ENCODE measurements at places on chromosomes 12 and 14. TPM values are rescaled to one million over a fixed set of nuclear protein-coding genes. Genes with fewer than 3 reads are reported as not detected.

GRCh38 chr12:47244835-47245234 is 165.1 kb upstream of the AMIGO2 start:
- H3K27me3 ChIP-seq: no peaks in the 10 kb centered on the region
- H3K4me3 ChIP-seq: no peak overlapping the region
- H3K4me1 ChIP-seq: peaks cover 6% of the 10 kb centered on the region
- no peak overlapping the region for H3K27ac ChIP-seq

- no peak overlapping the region for H3K4me3 ChIP-seq
- no peak for DNase-seq
- H3K27ac ChIP-seq: no peak overlapping the region
Observed at GRCh38 chr12:39712334-39712733, 92.7 kb upstream of the ABCD2 start.

DNA sequence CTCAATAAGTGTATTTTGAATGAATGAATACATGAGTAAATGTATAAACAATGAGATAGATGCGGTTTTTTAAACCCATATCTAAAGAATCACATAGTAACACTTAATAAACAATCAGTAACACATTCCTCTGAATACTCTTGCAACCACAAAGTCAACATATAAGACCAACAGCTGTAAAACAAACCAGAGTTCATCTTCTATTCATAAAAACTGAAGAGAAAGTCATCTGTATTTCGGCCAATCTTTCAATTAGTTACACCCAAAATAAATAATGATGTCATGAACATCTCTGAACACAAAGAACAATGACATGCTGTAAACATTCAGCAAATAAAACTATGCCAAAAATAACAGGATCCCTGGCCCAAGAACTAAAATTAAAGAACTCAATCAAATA is 47.2 kb downstream of the ARMH4 start:
- DNase-seq: no peak
- no peak overlapping the region for H3K27ac ChIP-seq
- peaks cover 3% of the 10 kb centered on the region for H3K4me1 ChIP-seq
- H3K4me3 ChIP-seq: no peak overlapping the region

- peaks cover 9% of the 10 kb centered on the region for H3K36me3 ChIP-seq
- no peak for DNase-seq
- H3K4me1 ChIP-seq: peaks cover 37% of the 10 kb centered on the region
- H3K27me3 ChIP-seq: no peaks in the 10 kb centered on the region
- H3K27ac ChIP-seq: no peak overlapping the region
Observed at GRCh38 chr14:96051642-96052540, 12.7 kb downstream of the C14orf132 start.

DNA sequence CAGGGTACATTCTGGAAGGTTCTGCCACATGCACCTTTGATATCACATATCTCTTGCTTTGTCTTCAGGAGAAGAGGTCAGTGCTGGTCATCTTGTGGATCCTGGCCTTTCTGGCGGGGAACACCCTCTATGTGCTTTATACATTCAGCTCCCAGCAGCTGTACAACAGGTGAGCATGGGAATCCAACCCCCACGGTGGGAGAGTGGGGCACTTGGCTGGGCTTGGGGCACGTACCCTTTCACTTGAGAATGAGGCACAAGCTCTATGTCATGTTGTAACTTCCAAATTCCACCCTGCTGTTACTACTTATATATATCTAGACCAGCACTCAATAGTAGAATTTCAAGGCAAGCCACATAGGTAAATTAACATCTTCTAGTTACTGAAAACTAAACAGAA is 28.6 kb downstream of the RNFT2 start:
- peaks cover 5% of the 10 kb centered on the region for H3K36me3 ChIP-seq
- no peaks in the 10 kb centered on the region for H3K4me1 ChIP-seq
- H3K27ac ChIP-seq: no peak overlapping the region
- H3K27me3 ChIP-seq: no peaks in the 10 kb centered on the region

GRCh38 chr14:76780875-76781647 is 19.8 kb downstream of the VASH1 start:
- H3K27me3 ChIP-seq: no peaks in the 10 kb centered on the region
- no peak overlapping the region for H3K4me3 ChIP-seq
- no peak overlapping the region for H3K27ac ChIP-seq
- H3K36me3 ChIP-seq: peaks cover 13% of the 10 kb centered on the region
- peaks cover 16% of the 10 kb centered on the region for H3K4me1 ChIP-seq

- DNase-seq: no peak
- no peaks in the 10 kb centered on the region for H3K27me3 ChIP-seq
- H3K4me1 ChIP-seq: peaks cover 17% of the 10 kb centered on the region
- H3K27ac ChIP-seq: no peak overlapping the region
Observed at GRCh38 chr14:50924236-50924635, 20.0 kb downstream of the PYGL start.

- peaks cover 11% of the 10 kb centered on the region for H3K27me3 ChIP-seq
- no peaks in the 10 kb centered on the region for H3K36me3 ChIP-seq
- no peak for DNase-seq
- H3K4me3 ChIP-seq: no peak overlapping the region
Observed at GRCh38 chr12:94074216-94074979, 74.0 kb upstream of the PLXNC1 start.

- H3K4me1 ChIP-seq: no peaks in the 10 kb centered on the region
- H3K27me3 ChIP-seq: peaks cover 23% of the 10 kb centered on the region
- DNase-seq: no peak
- no peak overlapping the region for H3K4me3 ChIP-seq
Observed at GRCh38 chr12:58529897-58530741, 390.2 kb downstream of the LRIG3 start.

- no peak for DNase-seq
- no peak overlapping the region for H3K27ac ChIP-seq
- no peaks in the 10 kb centered on the region for H3K27me3 ChIP-seq
- H3K4me3 ChIP-seq: no peak overlapping the region
- peaks cover 17% of the 10 kb centered on the region for H3K36me3 ChIP-seq
- H3K4me1 ChIP-seq: peaks cover 31% of the 10 kb centered on the region
Observed at GRCh38 chr12:64627771-64628170, 17.5 kb downstream of the RASSF3 start.

DNA sequence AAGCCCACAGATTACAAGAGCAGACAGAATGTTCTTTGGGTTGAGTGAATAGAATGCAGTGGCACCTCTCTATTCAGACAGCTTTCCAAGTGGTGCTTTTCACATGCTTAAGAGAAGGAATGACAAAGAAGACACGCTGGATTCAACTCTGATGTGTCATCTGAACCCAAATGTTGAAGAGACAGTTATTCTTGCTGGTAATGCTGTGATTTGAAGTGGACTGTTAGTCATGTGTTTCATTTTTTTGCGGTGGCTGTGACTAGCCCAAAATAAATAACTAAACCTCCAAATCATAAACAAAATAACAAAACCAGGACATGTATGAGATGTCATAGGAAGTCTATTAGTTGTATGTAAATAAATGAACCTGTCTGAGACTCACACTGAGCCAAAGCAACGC is 391.8 kb upstream of the PRICKLE1 start:
- H3K27ac ChIP-seq: no peak overlapping the region
- H3K27me3 ChIP-seq: no peaks in the 10 kb centered on the region
- H3K4me1 ChIP-seq: peaks cover 49% of the 10 kb centered on the region
- H3K4me3 ChIP-seq: no peak overlapping the region
- DNase-seq: no peak
- no peaks in the 10 kb centered on the region for H3K36me3 ChIP-seq

- H3K4me1 ChIP-seq: no peaks in the 10 kb centered on the region
- peaks cover 9% of the 10 kb centered on the region for H3K27me3 ChIP-seq
- no peaks in the 10 kb centered on the region for H3K36me3 ChIP-seq
- H3K27ac ChIP-seq: no peak overlapping the region
- H3K4me3 ChIP-seq: no peak overlapping the region
Observed at GRCh38 chr12:123843912-123844748, 82.0 kb downstream of the DNAH10 start.

DNA sequence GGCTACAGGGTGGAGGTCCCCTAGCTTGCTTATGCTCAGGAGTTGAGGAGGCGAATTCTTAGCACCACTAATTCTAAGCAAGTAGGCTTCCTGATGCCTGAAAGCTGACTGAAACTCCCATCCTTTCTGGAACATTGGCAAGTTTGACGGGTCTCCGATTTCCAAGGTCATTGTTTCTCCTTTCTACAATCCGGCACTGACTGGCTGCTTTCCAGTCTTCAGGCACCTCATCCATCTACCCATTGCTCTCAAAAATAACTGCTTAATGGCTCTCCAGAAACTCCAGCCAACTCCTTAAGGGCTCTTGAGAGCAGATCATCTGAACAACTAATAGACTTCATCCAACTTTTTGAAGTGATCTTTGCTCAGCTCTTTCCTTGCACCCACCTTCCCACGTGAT is 13.3 kb downstream of the REM2 start:
- H3K36me3 ChIP-seq: peaks cover 9% of the 10 kb centered on the region
- H3K4me3 ChIP-seq: no peak overlapping the region
- peaks cover 4% of the 10 kb centered on the region for H3K4me1 ChIP-seq

GRCh38 chr12:63133981-63134380 is 17.0 kb downstream of the AVPR1A start:
- no peaks in the 10 kb centered on the region for H3K4me1 ChIP-seq
- no peaks in the 10 kb centered on the region for H3K36me3 ChIP-seq
- no peak for DNase-seq
- peaks cover 16% of the 10 kb centered on the region for H3K27me3 ChIP-seq

- no peaks in the 10 kb centered on the region for H3K27me3 ChIP-seq
- H3K4me1 ChIP-seq: peaks cover 8% of the 10 kb centered on the region
- no peak overlapping the region for H3K4me3 ChIP-seq
- no peak for DNase-seq
- H3K27ac ChIP-seq: no peak overlapping the region
Observed at GRCh38 chr12:121649819-121650353, 19.6 kb downstream of the MORN3 start.

DNA sequence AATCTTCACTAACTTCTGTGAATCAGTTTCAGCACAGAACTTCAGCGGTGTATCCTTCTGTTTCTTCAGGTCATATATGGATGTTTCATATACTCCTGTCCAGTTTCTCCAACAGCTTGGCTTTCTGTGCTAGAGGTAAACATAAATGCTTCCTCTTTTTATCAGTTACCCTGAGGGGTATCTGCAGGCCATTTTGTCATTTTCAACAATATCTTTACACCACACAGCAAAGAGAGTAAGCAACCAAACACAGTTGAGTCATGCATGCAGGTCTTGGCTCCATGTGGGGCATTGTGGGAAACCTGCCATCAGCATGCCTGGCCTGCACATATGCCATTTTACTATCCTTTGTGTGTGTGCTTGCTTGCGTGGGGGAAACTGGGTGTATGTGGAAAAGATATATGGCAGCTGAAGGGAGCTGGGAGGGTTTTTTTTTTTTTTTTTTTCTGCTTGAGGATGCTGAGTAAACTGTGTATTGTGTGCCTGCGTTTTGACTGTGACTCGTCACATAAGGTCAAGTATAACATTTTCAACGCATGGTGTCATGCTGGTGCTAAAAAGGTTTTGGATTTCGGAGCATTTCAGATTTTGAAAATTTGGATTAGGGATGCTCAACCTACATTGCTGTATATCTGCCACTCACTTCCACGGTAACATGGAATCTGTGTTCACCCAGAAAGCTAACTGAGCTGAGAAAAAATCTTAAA is 56.1 kb upstream of the YARS2 start:
- H3K36me3 ChIP-seq: peaks cover 51% of the 10 kb centered on the region
- no peaks in the 10 kb centered on the region for H3K27me3 ChIP-seq

GRCh38 chr14:59998564-59998963 is 78.6 kb downstream of the LRRC9 start:
- H3K4me3 ChIP-seq: no peak overlapping the region
- no peak overlapping the region for H3K27ac ChIP-seq
- H3K27me3 ChIP-seq: no peaks in the 10 kb centered on the region
- no peaks in the 10 kb centered on the region for H3K36me3 ChIP-seq
- H3K4me1 ChIP-seq: no peaks in the 10 kb centered on the region

DNA sequence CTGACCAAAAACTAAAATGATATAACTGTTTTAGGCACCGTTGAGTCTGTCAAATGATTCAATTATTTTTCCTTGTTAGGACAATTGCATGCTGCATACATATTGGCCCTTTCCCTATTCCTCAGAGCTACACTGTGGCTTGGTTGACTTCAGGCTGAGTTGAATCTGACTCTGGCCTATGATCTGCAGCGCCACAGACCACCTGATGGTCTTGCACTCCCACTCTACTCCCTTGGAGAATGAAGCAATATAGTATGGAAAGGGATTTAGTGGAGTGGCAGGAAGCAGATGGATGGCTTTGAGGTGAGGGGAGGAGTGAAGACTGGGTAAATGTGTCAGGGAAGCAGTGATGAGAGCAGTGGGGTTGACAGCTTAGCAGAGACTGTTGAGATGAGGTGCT is 579.0 kb upstream of the STXBP6 start:
- no peak overlapping the region for H3K27ac ChIP-seq
- DNase-seq: no peak
- no peak overlapping the region for H3K4me3 ChIP-seq
- no peaks in the 10 kb centered on the region for H3K36me3 ChIP-seq
- H3K4me1 ChIP-seq: no peaks in the 10 kb centered on the region
- H3K27me3 ChIP-seq: no peaks in the 10 kb centered on the region

DNA sequence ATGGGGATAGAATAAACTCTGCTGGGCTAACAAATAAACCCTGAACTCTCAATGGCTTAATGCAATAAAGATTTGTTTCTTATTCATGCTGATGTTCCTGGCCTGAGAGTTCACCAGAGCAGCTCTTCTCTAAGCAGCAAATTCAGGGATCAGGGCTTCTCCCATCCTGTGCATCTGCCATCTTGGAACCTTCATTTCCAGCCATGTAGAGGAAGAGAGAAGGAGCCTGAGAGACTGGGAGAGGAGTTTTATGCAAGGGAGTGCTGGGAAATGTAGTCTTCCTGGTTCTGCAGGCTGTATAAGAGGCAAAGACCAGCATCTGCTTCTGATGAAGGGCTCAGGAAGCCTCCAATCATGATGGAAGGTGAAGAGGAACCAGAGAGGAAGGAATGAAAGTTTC is 20.6 kb upstream of the APOLD1 start:
- DNase-seq: no peak
- no peak overlapping the region for H3K27ac ChIP-seq
- H3K4me3 ChIP-seq: no peak overlapping the region
- peaks cover 2% of the 10 kb centered on the region for H3K36me3 ChIP-seq
- no peaks in the 10 kb centered on the region for H3K27me3 ChIP-seq

- peaks cover 3% of the 10 kb centered on the region for H3K4me1 ChIP-seq
- DNase-seq: no peak
- H3K27ac ChIP-seq: no peak overlapping the region
- peaks cover 3% of the 10 kb centered on the region for H3K36me3 ChIP-seq
- no peak overlapping the region for H3K4me3 ChIP-seq
- peaks cover 3% of the 10 kb centered on the region for H3K27me3 ChIP-seq
Observed at GRCh38 chr14:92553438-92553837, 39.9 kb downstream of the RIN3 start.

Gene NTF3
- total RNA-seq: 16.7 TPM

Gene MAP3K12
- 10.6 TPM for total RNA-seq

Gene PRR4
- total RNA-seq: 3.8 TPM

Gene PIK3C2G
- 8.4 TPM for total RNA-seq

Gene FSCB
- not detected for total RNA-seq

Gene DPY19L2
- total RNA-seq: 25.0 TPM

Gene PZP
- 0.12 TPM for total RNA-seq

Gene PRH1
- total RNA-seq: 16.8 TPM

Gene FOXA1
- 51.0 TPM for total RNA-seq

Measured in type B pancreatic cell (in vitro differentiated cells).